Common myeloid progenitor, CD34-positive (primary cell): ENCODE measurements at places on chromosomes 4 and X.

DNA sequence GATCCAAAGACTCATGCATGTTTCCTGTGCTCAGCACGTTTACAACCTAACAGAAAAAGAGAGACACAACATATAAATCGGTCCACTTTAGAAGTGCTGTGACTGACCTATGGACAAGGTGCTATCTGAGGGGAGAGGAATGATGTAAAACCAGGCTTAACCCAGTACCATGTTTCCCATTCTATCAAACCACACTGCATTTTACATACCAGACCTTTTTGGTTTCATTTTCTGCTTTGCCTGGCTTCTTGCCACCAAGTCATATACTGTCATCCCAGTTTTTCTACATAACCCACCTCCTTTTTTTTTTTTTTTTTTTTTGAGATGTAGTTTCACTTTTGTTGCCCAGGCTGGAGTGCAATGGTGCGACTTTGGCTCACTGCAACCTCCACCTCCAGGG lies 82.2 kb downstream of the KLF8 start:
- DNase-seq: peak; percentile 26

DNA sequence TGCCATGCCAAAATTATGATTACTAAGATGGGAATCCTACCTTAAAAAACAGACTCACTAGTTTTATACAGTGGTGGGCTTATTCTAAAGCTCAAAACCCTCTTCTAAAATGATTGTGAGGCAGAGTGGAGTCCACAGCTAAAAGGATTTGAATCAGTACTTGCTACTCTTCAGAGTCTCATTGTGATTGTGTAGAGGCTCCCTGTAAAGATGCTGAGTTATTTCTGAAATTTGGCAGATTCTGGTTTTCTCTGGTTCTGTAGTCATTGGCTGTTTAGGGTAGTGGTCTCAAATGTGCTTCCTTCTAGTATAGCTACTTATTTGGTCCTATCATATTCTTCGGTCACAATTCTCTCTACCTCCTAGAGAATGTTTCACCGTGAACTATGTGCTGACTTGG lies 104.1 kb downstream of the FBXW7 start:
- no peak for DNase-seq

- DNase-seq: no peak
Observed at GRCh38 chr4:173398779-173399415, at the start of gene SCRG1. Gene SCRG1, minus strand, starts transcription at chr4:173399116. Its CDS starts 7,702 bp downstream, at chr4:173391414.

GRCh38 chr4:26854701-26855100 lies 5.9 kb upstream of the STIM2 start:
- DNase-seq: no peak

DNA sequence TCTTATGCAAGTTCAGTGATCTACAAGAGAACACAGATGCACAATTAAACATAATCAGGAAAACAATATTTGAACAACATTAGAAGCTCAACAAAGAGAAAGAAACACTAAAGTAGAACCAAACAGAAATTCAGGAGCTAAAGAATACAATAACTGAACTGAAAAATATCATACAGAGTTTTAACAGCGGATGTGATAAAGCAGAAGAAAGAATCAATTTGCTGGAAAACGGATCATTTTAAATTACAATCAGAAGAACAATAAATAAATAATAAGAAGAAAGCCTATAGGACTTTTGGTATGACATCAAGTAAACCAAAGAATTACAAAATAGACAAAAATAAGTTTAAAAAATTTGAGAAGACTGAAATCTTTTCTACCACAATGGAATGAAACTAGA lies 36.3 kb upstream of the CXCL6 start:
- no peak for DNase-seq

- no peak for DNase-seq
Observed at GRCh38 chr4:108311313-108311712, 142.6 kb upstream of the LEF1 start.

- no peak for DNase-seq
Observed at GRCh38 chrX:52839137-52839536, 28.1 kb downstream of the XAGE5 start.

DNA sequence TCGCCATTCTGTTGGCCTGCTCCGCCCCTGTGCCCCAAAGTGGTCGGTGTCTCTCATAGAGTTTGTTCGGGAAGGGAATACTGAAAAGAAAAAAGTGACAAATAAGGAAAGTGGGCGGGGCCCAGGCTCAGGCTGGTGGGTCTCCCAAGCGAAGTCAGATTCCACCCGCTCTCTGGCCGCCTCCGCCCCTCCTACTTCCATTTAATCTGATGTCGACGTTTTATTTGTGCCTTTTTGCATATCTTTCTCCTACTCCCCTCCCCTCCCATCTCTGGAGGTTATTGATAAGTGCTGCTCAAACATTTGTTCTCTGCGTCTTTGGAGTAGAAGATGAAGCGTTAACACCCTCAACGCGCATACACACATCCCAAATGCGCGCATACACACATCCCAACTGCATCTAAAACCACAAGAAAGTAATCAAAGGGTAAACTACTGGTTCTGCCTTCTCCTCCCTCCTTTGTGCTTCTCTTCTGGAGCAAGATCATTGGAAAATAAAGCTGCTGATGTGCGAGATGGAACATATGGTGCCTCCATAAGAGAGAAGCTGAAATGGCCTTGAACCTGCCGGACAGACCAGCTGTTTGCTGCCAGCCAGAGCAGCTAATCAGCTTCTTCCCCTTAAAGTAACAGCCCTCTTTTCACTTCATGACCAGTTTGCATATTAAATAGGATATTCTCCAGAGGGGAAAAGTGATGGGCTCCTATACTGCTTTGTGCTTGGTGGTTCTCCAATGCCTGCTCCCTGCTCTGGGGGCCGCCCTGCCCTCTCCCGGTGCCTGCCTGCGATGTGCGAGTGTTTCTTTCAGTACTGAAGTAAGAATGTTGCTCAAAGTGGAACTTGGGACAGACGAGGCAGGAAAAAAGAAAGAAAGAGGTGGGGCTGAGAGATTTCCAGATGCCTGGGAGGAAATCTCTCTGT lies 3.1 kb downstream of the MAMLD1 start:
- DNase-seq: peak; percentile 22

- no peak for DNase-seq
Observed at GRCh38 chrX:23656684-23657083, 10.6 kb upstream of the PRDX4 start.

GRCh38 chr4:152997288-152997687 lies 61.2 kb downstream of the FHDC1 start:
- no peak for DNase-seq

DNA sequence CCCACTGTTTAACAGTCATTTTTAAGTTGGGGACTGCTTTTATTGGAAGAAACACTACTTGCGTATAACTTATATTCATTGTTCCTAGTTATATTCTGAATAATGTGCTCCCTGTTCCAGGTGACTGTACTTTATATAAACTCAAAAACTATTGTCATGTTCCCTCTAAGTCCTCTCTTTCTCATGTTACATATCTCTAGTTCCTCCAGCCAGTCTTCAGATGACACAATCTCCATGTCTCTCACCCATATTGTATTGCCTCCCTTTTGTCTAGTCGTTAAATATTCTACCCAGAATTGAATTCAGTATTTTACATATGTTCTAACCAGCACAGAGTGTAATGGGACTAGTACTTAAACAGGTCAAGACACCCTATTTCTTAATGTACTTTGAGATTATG lies 5.3 kb downstream of the VAMP7 start:
- DNase-seq: no peak

GRCh38 chrX:10618961-10619360 lies 1.4 kb downstream of the MID1 start:
- no peak for DNase-seq

- no peak for DNase-seq
Observed at GRCh38 chr4:26178854-26179253, 142.0 kb upstream of the RBPJ start.

DNA sequence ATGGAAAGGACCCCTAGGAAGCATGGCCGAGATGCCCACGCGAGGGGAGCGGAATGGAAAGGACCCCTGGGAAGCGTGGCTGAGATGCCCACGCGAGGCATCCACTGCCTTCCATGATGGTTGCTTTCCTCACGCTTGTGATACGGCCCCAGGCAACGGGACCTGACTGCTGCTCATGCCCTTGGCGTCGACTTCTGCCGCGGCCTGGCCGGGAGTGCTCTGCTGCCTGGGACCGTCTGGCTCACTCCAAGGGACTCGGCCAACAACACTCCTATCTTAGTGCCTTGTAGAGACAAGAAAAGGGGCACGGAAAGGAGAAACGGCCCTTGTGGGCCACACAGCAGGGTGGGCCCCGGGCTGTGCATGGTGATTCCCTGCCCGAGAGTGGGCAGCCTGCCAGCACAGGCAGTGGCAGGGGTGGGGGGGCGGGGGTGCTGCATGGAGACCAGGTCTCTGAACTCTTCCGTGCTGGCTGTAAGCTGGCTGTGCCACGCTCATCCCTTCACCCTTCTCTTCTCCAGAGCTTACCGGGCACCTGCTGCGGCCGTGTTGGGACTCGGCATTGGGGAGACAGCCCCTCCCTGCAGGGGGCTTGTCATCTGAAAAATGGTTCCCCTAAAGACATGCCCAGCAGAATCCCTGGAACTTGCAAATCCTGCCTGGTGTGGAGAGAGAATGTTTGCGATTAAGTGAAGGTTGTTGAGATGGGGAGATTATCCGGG lies 38.6 kb upstream of the HMX1 start:
- no peak for DNase-seq

GRCh38 chrX:118734909-118735308 lies 7.5 kb downstream of the IL13RA1 start:
- no peak for DNase-seq
